Mucosa of gallbladder (tissue), 1 donor: ENCODE measurements at places on chromosomes 7 and 10. TPM values are rescaled to one million over a fixed set of nuclear protein-coding genes. Genes with fewer than 3 reads are reported as not detected.

GRCh38 chr7:150962553-150963399 lies 15.3 kb downstream of the KCNH2 start:
- peak; percentile 44 for DNase-seq

- DNase-seq = no peak
These were observed 33.0 kb downstream of the ZFAND2A start for GRCh38 chr7:1127001-1127400.

DNA sequence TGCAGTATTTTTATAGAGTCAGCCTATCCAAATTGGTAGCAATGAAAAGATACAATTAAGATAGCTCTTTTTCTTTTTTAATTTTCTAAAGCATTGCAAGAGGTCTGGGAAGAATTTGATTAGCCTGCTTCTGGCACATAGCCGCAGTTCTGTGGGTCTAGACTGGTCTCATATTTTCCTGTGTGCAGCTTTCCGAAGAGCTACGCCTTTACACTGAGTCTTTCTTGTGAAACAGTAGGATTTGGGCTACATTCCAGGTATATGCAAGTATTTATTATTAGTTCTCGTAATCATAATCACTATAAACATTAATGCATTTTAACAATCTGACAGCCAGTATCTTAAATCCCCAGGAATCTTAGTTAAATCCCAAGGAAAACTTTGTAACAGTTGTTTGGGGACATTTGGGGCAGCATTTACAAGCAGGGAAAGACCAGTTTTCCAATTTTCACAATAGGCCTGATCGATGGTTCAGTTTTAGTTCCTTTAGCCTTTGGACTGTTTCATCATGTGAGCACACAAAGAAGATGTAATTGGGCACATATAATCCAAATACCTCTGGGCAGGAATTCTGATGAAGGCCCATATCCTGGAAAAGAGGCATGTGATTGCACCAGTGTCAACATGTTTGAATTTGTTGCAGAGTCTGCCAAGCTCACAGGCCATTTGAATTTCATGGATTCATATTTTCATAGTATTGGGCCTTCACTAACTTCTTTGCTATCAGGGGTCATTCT lies 287.3 kb downstream of the INHBA start:
- DNase-seq = no peak

DNA sequence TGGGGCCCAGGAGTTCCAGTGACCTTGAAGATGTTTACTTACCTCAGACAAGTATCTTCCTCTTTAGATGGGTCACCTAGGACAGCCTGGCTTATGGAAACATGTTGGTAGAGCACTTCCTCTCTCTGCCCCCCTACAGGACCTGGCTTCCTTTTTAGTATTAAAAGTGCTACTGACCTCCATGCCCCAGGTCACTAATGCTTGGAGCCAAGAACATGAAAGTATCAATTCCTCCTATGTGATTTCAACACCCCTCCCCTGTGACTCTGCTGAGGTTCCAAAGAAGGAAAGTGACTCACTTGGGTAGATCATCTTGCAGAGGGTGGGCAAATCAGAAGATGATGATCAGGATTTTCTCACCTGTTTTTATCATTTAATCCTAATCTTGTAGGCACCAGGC lies 125.3 kb upstream of the CCDC6 start:
- DNase-seq = no peak

The LHFPL3 gene
- total RNA-seq = not detected

The SPDYE11 gene
- not detected for total RNA-seq
